Hematopoietic multipotent progenitor cell treated with erythropoietin and hydrocortisone succinate and interleukin-3 and kit ligand, for 15 days (in vitro differentiated cells): ENCODE measurements at places on chromosomes 7 and 10.

- DNase-seq: no peak
Observed at GRCh38 chr10:118767297-118768040, 12.7 kb upstream of the CACUL1 start.

GRCh38 chr7:127890726-127891125, 140.5 kb downstream of the LRRC4 start:
- DNase-seq: no peak

DNA sequence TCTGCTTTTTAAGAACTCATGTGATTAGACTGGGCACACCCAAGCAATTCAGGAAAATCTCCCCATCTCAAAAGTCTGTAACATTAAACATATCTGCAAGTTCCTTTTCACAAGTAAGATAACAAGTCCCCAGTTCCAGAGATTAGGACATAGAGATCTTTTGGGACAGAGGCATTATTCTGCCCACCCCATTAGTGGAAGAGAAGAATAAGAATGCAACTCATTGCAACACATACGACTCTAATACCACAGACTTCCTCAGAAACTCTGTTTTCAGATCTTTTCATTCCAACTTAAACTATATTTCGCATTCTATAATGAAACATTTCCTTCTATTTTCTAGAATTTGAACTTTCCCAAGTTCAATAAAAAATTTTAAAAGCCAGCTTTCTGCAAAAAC, 137.7 kb downstream of the SEMA3C start:
- no peak for DNase-seq

DNA sequence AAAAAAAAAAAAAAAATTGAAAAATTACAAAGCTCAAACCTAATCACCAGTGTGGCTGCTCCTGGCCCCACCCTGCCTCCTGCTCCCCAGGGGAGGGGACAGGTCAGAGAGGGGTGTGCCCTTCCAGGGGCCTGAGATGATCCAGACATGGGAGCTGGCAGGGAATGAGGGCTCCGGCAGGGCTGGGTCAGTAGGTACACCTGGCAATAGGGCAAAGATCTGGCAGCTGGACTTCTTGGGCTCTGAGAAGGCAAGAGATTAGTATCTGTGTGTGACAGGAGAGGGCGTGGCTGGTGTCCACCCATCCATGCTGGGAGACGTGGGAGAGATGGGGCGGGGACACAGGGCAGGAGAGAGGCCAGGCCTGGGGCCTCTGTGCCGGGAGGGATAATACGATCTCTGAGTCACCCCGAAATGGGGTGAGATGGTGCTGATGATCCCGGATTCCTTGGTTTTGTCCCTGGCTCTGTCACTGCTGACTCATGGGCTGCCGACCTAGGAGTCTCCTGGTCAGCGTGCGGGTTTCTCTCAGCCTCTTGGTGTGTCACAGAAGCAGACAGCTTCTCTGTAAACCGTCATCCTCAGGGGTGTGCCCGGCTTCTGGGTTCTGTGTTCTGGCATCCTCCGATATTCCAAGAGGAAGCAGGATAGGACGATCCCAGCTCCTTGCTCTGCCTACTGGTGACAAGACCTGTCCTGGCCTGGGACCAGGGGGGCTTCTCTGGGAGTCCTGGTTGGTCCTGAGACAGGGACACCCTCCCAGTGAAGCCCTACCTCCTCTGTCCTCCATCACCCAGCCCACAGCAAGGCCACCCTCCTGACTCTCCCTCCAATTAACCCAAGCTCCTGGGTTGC, 8.2 kb upstream of the CLDN4 start:
- DNase-seq: peak; percentile 43

- no peak for DNase-seq
Observed at GRCh38 chr7:139731802-139732470, 45.9 kb downstream of the HIPK2 start.

- DNase-seq: no peak
Observed at GRCh38 chr7:70266186-70266585, 667.9 kb downstream of the AUTS2 start.

DNA sequence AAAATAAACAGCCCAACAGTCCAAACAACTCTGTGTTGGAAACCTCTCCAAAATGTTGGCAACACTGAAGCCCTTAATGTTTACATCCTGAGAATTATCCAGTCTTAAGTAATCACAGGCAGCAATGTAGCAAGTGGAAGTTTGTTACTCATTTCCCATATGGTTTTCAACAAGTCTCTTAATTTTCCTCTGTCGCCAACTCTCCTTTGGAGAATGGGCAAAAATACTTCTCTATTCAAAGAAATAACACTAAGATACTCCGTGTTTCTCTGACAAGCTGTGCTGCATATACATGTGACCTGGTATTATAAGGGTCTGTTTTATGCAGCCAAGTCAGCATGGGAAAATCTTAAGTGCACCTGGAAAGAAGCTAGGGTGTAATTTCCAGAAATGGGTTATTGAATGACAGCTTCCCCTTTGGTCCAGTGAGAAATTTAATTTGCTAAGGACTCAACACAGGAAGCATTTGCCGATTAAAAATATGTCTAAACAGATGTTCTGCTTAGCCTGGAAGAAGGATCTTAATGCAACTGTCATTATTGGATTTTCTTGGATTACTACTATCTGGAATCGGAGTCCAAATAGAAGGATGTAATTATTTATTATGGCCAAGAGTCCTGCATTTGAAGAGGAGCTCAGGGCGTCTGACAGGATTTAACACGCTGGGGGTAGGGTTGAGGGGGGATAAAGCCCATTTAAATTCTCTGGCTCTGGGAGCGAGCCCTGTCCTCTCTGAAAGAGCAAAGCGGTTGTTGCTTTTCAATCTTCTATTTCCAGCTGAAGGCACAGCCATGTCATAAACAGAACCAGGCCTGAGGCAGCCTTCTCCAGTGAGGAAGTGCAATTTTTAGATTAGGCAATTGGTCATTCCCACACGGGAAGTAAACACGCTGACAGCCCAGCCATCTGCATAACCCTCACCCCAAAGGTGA, 73.1 kb downstream of the TLL2 start:
- no peak for DNase-seq

GRCh38 chr10:11539191-11539868, 72.1 kb downstream of the USP6NL start:
- DNase-seq: peak; percentile 58

DNA sequence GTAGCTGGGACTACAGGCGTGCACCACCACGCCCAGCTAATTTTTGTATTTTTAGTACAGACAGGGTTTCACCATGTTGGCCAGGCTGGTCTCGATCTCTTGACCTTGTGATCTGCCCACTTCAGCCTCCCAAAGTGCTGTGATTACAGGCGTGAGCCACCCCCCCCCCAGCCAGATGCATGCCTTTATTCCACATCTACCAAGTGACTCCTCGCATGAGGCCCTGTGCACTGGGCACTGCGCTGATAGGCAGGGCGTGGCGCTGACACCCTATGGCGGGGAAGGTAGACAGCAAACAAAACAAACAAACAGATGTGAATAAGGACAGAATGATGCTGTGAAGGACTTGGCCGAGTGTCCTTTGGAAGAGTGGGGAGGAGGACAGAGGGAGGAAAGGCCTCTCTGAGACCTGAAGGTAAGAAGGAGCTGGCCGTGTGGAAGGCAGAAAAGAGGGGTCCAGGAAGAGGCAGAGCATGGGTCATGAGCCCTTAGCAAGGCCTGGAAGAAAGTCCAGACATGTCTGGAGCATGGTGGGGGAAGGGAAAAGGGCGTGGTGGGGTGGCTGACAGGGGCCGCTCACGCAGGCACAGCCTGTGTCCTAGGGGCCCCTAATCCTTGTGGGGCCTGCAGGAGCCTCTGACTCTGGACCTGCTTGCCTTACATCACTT, 47.5 kb upstream of the CACUL1 start:
- no peak for DNase-seq

DNA sequence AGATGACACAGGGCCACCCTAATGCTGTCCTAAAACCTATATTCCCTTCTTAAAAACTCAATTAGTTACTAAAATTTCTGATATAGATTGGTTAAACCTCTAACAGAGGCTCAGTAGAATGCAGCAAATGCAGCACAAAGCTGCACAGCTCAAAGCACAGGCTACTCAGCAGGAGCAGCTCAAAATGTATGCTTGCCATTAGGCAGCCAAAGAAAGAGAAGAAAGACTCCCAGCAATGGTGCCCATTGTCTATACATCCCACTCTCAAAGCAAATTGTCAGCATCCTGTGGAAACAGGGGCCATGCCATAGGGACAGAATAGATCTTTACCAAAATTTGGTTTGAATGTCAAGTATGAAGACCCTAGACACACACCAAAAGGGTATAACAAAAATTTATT, 73.5 kb downstream of the TFPI2 start:
- DNase-seq: no peak
